ENCODE measurements at places on chromosomes 2 and 18.

- DNase-seq: no peak
Observed at GRCh38 chr2:112710956-112711750, 9.7 kb upstream of the NT5DC4 start.

- no peak for DNase-seq
Observed at GRCh38 chr2:30629866-30630265, 177.4 kb downstream of the CAPN13 start.

GRCh38 chr18:80233201-80233835 is 14.0 kb downstream of the PARD6G start:
- no peak for DNase-seq

DNA sequence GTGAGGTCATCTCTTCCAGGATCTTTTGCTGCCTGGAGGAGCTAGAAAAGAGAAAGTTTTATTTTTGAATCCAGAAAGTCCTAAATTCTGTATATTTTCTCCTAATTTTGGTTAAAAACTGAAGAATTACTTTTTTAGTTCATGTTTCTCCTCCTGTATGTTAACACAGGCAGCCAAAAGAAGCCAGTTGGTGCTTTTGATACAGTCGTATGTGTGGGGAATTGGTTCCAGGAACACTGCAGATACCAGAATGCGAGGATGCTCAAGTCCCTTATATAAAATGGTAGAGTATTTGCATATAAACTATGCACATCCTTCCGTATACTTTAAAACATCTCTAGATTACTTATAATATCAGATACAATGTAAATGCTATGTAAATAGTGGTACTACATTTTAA is 22.6 kb upstream of the ADAM23 start:
- DNase-seq: no peak

GRCh38 chr2:96501886-96502810 is 3.0 kb downstream of the NEURL3 start:
- no peak for DNase-seq

DNA sequence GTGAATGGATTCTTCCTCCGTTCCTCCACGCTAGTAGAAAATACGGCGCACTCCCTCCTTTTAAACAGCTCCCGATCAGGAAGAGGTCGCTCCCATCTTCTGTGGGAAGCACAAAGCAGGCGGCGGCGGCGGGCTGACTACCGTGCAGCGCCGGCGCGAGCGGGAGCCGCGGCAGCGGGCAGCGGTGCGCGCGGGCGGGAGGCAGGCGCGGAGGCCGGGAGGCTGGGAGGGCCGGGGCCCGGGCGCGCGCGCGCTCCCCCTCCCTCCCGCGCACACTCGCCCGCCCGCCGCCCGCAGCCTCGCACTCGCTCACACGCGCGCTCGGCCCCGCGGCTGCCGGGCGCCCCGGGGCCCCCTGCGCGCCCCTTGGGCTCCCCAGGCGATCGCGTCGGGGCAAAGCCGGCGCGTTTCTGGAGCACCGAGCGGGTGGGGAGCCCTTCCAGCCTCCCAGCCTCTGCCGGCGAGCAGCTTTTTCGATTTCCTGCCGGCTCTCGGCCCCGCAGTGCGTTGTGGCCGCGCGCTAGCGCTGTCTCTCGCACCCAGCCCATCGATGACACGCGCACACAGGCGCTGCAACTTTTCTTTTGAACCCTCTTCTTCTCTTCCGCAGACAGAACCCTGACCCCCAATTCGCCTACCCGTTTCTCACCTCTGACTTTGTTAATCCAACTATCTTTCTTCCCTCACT is at the start of gene SLC8A1:
Gene SLC8A1 (minus strand): TSS at position 173 of the 688 bp plus-strand sequence.
- DNase-seq: no peak

DNA sequence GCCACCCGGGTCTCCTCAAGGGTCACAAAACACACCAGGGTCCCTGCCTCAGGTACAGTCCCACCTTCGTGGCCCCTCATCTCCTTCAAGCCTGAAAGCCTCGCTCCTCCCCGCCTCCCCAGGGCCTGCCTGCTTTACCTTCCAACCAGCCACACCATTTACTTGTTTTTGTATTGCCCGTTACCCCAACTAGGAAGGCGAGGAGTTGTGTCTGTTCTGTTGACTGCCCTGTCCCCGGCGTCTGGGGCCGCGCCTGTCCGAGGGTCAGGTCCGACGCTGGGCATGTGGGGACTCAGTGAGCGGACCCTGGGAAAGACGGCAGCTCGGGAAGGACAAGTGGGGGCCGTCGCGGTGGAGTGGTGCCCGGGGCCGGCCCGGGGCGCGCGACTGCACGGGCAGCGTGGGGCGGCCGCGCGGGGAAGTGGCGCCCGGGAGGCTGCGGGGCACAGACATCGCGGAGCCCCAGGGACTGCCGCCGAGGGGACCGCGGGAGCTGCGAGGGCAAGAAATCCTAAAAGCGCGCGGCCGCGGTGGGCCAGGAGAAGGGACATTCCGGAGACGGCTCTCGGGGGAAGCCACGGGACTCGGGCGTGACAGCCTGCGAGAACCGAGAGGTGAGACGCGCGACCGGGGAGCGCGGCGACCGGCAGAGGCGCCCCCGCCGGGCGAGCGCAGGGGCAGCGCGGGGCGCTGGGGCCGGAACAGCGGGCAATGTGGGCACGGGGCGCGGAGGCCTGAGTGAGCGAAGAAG is 797 bp upstream of the GRHL1 start:
- no peak for DNase-seq

DNA sequence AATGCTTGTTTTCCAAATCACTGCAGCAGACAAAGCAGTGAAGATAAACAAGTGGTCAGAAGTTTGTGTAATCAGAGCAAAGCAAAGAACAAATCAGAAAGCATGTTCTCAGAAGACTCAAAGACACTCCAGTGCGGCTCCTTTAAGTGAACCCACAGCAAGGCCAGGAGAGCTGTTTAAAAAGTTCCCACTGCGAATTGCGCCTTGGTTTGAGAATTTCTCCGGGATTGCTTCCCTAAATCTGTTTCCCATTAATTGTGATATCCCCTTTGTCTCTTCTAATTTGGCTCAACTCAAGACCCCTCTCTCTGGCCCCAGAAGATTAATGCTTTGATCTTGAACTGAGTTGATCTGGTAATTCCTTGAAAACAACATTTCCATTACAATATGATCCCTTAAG is 122.4 kb upstream of the BCL2L11 start:
- no peak for DNase-seq

- DNase-seq: no peak
Observed at GRCh38 chr2:107005853-107006252, 119.9 kb upstream of the ST6GAL2 start.

GRCh38 chr2:102391565-102391964 is 31.4 kb upstream of the IL18RAP start:
- DNase-seq: no peak

DNA sequence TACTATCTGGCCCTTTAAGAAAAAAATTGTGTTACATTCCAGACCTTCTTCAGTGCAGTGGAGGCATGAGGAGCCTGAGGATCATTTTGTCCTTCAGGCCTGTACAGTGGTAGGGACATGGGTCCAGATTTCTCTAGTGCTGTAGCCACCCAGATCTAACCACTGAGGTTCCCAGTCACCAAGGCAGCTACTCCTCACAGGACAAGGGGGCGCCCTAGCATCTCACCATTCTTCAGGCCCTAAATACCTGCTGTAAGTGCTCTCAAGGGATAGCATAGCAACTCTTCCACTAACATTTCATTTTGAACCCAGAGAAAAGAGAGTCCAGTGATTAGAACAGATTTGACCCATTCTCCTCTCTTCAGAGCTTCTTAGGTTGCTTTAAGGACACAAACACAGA is 1533.0 kb downstream of the LRP1B start:
- no peak for DNase-seq

- no peak for DNase-seq
Observed at GRCh38 chr2:158127380-158127804, 25.7 kb downstream of the UPP2 start.
